Right renal pelvis (tissue), 4 donors: ENCODE measurements at places on chromosomes 6 and 20. TPM values are rescaled to one million over a fixed set of nuclear protein-coding genes. Genes with fewer than 3 reads are reported as not detected.
A peak's percentile ranks its signal among the peaks of the same experiment; 100 is the strongest.

- no peak for DNase-seq
Observed at GRCh38 chr6:35046103-35046502, 95.0 kb downstream of the TCP11 start.

DNA sequence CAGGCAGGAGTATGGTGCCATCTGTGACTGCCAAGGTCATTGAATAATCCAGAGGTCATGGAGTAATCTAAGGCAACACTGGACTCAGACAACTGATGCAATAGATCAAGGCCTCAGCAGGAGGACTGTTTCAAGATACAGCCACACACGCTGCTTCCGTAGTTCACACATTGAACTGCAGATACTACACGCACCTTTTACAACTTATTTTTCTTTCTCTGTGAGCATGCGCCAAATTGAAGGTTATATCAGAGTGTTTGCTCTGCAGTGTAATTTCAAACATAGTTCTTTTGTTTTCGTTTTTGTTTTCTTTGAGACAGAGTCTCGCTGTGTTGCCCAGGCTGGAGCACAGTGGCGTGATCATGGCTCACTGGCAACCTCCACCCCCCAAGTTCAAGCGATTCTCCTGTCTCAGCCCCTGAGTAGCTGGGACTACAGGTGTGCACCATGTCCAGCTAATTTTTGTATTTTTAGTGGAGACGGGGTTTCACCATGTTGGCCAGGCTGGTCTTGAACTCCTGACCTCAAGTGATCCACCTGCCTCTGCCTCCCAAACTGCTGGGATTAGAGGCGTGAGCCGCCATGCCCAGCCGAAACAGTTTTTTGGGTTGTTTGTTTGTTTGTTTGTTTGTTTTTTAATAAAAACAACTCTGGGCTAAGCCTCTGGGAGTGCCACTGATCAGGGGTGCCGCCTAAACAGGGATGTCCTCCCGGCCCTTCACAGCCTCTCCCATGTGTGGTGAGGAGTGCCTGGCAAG, 96.6 kb upstream of the NAA20 start:
- no peak for DNase-seq

Gene EFCAB8
- 0.09 TPM for polyA plus RNA-seq

Gene BPIFB4
- polyA plus RNA-seq = not detected

Gene RAD21L1
- polyA plus RNA-seq = not detected

DNA sequence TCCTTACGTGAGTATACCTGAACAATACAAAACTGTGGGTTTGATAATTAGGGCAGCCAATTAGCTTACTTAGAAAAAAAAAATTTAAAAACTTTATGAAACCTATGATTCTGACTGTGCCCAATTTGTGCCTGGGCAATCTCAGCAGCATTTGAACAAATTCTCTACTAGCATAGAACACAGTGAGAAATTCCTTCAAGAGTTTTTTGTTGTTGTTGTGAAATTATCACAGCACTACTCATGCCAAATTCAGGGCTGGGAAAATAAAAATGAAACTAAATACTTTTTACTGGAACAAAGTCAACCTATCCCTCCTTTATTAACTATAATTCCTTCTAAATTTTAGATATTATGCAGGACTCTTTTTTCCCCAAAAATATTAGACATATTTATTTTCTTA, 42.9 kb downstream of the POU3F2 start:
- no peak for DNase-seq

- DNase-seq = no peak
Observed at GRCh38 chr6:7196019-7196402, 88.2 kb downstream of the RREB1 start.

DNA sequence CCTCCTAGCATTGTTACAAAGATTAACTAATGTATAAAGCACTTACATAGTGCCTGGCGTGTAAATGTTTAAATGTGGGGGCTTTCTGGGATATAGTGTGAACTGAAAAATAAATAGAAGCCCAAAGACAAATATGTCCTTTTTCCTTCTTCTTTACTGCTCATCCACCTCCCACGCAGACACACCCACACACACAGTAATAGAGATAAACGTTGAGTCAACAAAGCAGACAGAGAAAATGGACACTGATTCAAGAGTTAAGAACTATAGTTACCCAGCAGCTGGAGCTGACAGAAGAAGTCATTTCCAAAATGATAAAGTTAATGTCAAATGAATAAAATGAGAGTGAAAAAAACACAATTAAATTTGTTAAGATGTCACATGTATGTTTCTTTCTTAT, 68.3 kb downstream of the FHL5 start:
- peak; percentile 7 for DNase-seq

GRCh38 chr6:89372506-89372901, 20.0 kb upstream of the UBE2J1 start:
- no peak for DNase-seq

GRCh38 chr20:17666481-17666880, 15.6 kb downstream of the RRBP1 start:
- no peak for DNase-seq

Gene SAMD10
- 8.5 TPM for polyA plus RNA-seq

Gene DUSP15
- 23.1 TPM for polyA plus RNA-seq

- no peak for DNase-seq
Observed at GRCh38 chr6:129955584-129955983, 62.8 kb upstream of the L3MBTL3 start.

Gene PRRT1
- 2.6 TPM for polyA plus RNA-seq

Gene EPHA7
- polyA plus RNA-seq = 38.8 TPM

DNA sequence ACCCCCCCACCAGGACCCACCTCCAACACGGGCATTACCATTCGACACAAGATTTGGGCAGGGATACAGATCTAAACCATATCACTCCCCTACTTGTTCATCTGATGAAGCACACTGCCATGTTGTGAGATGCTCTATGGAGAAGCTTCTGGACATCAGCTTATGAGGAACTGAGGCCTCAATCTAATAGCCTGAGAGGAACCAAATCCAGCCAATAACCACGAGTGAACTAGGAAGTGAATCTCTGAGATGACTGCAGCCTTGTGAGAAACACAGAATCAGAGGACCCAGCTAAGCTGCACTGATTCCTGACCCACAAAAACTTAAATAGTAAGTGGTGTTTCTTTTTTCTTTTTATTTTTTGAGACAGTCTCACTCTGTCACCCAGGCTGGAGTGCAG, 21.6 kb upstream of the ZBTB2 start:
- no peak for DNase-seq

Gene RTEL1
- 18.2 TPM for polyA plus RNA-seq

Gene MRPS10
- 30.3 TPM for polyA plus RNA-seq

DNA sequence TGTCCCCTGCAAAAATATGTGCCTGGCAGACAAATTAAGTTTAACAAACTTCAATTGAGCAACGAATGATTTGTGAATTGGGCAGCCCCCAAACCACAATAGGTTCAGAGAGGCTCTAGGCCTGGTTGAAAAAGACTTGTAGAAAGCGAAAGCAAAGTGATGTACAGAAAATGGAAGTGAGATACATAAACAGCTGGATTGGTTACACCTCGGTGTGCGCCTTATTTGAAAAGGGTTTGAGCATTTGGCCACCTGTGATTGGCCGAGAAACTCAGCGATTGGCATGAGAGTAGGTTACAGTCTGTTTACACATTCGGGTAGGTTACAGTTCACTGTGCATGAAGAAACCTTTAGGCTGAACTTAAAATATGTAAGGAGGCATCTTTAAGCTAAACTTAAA, 136.9 kb downstream of the CD83 start:
- no peak for DNase-seq

Gene HSPA12B
- polyA plus RNA-seq = 13.3 TPM

GRCh38 chr6:158843751-158844683, 24.8 kb upstream of the EZR start:
- DNase-seq = no peak

GRCh38 chr6:151044465-151045441, 179.3 kb downstream of the MTHFD1L start:
- DNase-seq = no peak

GRCh38 chr6:1230281-1230680, 81.6 kb upstream of the FOXQ1 start:
- no peak for DNase-seq

Gene MBOAT1
- 21.4 TPM for polyA plus RNA-seq

DNA sequence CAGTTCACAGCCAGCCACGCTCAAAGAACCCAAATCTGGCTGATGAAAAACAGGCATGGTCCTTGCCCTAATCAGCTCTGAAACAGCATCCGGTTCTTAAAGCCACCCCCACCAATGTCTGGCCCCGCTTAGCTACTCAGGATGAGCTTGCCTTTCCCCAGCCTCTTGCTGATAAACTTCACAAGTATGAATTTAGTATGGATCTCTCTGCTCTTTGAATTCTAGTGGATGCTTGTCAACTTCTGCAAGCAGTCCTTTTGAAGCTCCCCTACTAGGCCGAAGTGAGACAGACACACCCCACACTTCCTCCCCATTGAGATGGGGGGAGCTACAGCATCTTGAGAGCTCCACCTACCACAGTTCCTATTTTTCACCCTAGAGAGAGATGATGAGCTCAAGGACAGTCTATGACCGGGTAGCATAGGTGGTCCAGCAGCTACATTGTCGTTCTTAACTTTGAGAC, 36.7 kb downstream of the EBF4 start:
- no peak for DNase-seq

DNA sequence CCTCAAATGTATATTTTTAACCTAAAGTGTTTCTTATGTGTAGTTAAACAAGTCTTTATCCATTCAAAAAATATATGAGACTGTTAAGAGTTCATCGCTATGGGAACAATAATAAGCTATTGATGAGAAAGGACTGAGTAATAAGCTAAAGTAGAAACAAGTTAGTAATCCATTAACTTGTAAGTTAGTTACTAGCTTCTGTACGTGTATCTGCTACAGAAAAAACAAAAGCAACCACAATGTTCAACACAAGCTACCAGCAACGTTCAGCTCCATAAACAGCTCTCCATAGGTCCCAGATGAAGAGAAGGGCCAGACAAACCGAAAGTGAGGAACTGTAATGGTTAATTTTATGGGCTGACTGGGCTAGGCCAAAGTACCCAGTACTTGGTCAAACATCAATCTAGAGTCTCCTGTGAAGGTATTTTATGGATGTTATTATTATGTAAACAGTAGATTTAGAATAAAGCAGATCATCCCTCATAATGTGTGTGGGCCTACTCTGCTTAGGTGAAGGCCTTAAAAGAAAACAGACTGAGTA, 33.8 kb upstream of the FAM135A start:
- no peak for DNase-seq

DNA sequence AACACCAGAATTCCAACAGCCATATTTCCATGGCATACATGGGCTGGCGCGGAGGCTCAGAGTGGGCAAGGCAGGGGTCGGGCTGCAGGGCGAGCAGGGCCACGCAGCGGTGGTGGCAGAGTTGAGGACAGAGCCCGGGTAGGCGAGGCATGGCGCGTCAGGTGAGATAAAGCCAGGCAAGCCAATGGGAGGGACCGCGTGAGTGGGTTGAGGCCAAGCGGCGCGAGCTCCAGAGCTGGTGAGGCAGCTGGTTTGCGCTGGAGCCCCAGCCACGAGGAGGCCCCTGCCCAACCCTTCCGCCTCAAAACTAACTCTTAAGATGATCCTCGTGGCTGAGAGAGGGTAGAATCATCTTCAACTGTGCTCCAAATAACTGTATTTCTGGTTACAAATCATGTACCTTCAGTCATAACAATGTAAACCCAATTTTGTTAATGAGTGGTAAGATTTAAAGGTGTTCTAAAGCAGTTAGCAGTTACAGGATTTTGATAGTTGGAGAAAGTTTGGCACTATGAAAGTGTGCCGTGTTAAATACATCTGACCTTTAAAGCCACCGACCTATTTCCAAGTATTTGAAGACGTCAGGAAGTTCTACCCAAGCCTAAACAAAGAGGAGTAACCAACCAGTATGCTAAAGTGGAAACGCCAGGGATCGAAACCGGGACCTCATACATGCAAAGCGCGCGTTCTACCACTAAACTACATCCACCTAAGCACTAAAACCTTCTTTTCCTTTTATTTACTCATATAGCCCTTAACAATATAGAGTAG, 107.9 kb downstream of the GPX5 start:
- no peak for DNase-seq

Gene NCOA5
- polyA plus RNA-seq = 61.6 TPM

GRCh38 chr20:54076259-54076658, 5.9 kb upstream of the BCAS1 start:
- DNase-seq = no peak

GRCh38 chr6:134223796-134224420, 94.0 kb downstream of the SGK1 start:
- DNase-seq = no peak

GRCh38 chr20:25720285-25720684, 23.6 kb upstream of the ZNF337 start:
- no peak for DNase-seq

- DNase-seq = no peak
Observed at GRCh38 chr6:115276881-115277565, 783.7 kb downstream of the FRK start.

- no peak for DNase-seq
Observed at GRCh38 chr6:24117021-24117420, 9.0 kb upstream of the NRSN1 start.

GRCh38 chr6:144786825-144787224, 501.7 kb downstream of the UTRN start:
- no peak for DNase-seq

- no peak for DNase-seq
Observed at GRCh38 chr6:69265090-69265489, 531.7 kb downstream of the LMBRD1 start.

Gene RUNX2
- 2.5 TPM for polyA plus RNA-seq

DNA sequence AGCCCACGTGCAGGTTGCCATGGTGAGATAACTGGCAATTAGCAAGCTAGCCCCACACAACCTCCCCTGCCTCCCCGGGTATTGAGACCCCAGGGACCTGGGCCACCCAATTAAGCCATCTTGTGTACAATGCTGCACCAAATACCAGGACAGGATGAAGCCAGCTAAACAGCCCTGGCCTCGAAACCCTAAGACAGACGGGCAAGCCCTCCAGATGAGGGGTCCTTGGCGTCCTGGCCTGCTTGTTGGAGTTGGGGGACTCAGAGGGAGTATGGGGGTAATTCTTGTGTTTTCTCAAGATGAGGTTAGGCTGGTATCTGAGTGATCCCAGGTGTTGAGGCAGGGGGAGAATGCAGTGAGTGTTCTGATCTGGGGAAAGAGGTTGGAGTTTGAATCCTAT, 8.8 kb upstream of the MAPRE1 start:
- DNase-seq = no peak

Gene TRDN
- polyA plus RNA-seq = 3.2 TPM

- no peak for DNase-seq
Observed at GRCh38 chr6:150208611-150209352, 65.9 kb downstream of the PPP1R14C start.

Gene BPIFA1
- not detected for polyA plus RNA-seq

DNA sequence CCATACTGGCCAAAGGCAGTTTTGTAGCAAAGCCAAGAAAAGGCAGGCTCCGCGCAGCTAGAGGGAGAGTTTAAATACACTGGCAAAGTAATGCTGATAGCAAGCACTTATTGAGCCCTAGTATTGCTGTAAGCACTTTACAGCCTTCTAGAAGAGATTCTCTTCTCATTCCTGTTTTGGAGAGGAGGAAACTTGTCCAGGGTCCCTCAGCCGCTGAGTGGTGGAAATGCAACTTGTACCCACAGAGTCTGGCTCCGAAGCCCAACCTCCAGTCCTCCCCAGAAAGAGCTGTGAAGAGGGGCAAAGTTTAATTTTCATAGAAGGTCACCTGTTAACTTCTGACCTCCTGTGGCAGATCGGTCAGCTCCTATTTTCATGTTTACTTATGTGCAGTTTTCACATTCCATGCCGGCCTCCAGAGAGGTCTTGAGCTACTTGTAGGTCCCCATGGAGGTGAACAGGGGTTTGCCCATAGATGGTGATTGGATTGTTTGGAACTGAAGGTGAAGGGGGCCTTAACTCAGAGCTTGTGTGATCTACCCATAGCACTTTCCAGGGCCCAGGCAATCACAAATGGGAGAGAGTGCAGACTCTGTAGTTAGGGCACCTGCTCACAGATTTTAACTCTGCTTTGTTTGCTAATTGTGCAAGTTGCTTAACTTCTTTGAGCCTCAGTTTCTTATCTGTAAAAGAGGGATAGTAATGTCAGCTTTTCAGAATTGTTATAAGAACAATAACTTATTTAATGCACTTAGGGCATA, 70.7 kb downstream of the LYRM2 start:
- DNase-seq = no peak
